Astrocyte of the cerebellum (primary cell): ENCODE measurements at places on chromosomes 16 and 17.

DNA sequence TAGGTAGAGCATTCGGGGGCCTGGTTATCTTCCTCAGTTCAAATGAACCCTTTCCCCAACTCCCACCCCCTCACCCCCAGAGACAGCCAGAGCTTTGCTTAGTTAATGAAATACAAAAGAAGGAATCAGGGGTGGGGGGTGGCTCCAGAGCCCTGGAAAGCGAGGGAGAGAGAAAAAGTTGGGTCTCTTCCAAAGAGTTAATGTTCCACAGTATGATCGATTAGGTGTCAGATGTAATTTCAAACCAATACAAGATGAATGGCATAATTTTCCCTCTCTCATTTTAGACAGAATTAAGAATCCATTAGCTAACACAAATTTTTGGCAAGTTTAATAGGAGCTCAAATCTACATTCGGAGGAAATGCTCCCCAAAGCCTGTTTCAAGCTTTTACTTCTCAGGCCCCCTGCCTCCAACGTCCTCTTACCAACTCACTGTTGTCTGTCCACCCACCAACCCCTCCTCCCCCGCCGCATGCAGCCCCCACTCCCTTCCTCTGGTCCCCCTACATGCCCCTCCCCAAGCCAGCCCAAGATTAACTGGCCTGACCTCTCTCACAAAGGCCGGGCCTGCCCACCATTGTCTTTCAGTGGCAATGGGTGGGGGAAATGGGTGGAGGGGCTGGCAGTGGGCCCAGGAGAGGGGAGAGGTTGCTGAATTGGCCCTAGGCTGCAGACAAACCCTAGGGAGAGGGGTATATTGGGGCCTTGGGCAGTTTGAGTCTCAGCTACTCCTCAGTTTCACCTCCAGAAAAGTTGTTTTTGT is 28.2 kb downstream of the NEUROD2 start:
- DNase-seq: no peak

DNA sequence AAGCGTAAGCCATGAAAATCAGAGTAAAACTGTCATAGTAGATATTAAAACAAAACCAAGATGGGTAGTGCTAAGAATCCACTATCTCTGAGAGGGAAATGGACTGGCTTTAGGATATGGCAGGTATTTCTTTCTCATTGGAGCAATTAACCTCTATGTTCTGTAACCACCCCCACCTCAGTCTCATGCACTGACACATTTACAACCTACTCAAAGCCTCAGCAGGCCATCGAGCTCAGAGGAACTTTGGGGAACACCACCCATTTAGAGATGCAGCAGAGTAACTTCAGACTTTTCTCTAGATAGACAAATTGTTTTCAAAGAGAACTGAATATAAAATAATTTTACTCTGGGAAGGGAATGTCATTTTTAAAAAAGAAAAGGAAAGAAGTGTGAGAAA is 615.8 kb upstream of the ZFHX3 start:
- no peak for DNase-seq

- no peak for DNase-seq
Observed at GRCh38 chr17:40884708-40885512, at the start of gene KRT20. Gene KRT20 (minus strand): TSS chr17:40885242. CDS start chr17:40885185, 57 bp downstream.

- DNase-seq: no peak
Observed at GRCh38 chr16:29958756-29959155, 3.1 kb upstream of the TMEM219 start.

DNA sequence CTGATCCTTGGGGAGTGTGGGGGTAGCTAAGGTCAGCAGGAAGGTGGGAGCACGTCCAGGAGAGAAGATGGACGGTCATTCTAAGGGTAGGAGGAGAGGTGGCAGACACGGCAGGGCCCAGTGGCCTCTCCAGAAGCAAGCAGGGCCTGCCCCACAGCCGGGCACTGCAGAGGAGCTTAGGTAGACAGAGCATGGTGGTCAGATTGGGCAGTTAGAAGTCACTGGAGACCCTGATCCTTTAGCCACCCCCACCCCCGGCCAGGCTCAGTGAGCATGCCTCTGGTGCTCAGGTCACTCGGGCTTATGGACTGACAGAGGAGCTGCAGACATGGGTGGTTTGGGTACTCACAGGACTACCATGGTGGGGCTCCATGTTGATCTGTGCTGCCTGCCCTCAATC is 26.3 kb downstream of the NLRP1 start:
- no peak for DNase-seq

DNA sequence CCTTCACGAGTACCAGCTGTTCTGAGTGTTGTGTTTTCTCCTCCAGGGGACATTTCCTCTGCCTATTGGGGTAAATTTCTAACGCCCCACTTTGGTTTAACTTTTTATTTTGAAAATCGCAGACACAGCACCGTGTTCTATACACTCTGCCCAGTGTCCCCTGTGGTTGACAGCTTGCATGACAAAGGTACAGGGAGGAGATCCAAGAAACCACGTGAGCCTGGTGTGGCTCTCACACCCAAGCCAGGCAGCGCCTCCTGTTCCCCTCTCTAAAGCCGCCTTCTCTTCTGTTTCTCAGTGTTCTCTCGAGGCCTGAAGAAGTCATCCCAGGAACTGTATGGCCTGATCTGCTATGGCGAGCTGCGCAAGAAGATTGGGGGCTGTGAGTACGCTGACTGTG is 25.4 kb downstream of the CRAMP1 start:
- DNase-seq: no peak

GRCh38 chr16:17509194-17509593 is 38.4 kb upstream of the XYLT1 start:
- peak; percentile 22 for DNase-seq

DNA sequence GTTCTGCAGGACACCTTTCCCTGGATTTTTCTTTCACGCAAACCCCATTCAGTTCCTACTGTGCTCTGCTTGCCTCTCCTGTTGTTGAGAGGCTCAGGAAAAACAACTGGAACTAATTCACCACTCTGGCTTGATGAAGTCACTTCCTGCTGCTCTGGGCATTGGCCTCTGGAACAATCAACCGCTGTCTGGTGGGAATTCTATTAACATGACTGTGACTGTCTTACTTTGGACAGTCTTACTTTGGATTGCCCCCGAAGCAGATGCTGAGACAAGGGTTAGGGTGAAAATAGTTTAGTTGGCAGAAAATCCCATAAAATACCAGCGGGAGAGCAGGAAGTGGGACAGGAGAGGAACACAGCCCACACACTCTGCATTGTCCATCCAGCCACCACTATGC is 90.0 kb upstream of the HSBP1 start:
- DNase-seq: peak; percentile 61

DNA sequence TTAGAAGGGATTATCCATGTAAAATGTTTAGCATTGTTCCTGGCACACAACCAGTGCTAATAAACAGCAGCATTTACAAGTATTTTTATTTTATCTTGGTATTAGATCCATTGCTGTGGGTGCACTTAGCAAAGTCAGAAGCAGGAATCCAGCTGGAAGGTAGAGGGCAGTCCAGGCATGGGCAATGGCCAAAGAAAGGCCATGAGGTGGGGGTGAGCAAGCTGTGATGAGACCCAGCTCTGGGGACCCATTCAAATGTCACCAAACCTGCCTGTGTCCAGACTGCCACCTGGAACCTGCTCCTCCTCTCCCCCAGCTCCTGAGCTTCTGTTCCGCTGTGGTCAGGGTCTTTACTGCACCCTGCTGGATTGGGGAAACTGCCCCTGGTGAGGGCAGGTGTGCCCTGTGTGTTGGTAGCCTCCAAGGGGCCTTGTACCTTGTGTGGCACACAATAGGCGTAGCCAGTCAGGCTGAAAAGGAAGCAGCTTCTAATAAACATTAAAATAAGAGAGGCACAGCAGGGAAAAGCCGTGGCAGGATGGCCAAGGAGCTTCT is 118.0 kb upstream of the CRHR1 start:
- no peak for DNase-seq

GRCh38 chr17:70040336-70040735 is 34.7 kb upstream of the KCNJ16 start:
- DNase-seq: no peak

DNA sequence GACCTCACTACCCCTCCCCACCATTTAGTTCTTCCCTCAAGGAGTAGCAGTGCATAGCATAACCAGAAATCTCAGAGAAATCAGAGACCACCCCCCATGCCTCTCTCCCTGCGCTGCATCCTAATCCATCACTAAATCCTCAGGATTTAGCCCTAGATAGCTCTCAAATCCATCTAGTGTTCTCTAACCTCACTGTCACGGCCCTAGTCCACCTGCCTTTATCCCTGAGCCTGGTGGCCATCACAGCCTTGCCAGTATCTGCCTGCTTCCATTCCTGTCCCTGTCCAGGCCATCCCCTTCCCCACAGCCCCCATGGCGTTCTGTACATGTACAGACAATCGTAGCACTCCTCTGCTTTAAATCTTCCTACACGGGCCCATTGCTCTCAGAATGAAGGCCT is 19.1 kb downstream of the CBLN1 start:
- no peak for DNase-seq

GRCh38 chr17:50758524-50758923 is 8.8 kb downstream of the ANKRD40CL start:
- no peak for DNase-seq

DNA sequence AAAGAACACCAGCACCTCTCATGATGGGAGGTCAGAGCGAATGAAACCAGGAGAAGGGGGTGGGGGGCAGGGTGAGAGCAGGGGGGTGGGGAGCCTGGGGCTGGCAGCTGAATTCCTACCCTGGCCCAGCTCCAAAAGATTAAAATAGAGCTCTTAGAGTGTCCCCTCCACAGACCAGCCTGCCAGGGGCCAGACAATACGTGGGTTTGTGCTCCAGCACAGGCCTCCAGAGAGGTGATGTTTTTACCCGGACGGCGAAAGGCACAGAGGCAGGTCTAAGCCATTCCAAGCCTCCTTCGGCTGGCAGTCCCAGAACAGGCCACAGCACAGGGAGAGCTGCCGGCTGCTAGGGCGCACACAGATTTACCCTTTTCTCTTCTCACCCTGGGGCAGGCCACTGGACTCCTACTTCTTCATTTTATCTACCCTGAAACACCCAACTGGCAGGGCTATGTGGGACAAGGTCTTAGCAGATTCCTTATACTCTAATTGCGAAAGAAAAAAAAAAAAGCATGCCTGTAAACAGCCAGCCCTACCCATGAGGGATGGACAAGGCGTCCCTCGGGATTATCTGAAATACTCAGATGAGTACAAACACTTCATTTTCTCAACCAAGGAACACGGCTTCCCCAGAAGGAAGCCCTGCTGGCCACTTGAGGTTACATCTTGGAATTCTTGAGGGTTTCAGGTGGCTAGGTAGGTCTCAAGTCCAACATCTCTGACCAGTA is 71.9 kb upstream of the NOG start:
- DNase-seq: no peak

GRCh38 chr16:83968306-83968851 is 335 bp downstream of the NECAB2 start:
- no peak for DNase-seq

- DNase-seq: no peak
Observed at GRCh38 chr17:59266745-59267144, 46.4 kb downstream of the GDPD1 start.

- DNase-seq: no peak
Observed at GRCh38 chr17:52837492-52837891, 679.0 kb upstream of the CA10 start.

DNA sequence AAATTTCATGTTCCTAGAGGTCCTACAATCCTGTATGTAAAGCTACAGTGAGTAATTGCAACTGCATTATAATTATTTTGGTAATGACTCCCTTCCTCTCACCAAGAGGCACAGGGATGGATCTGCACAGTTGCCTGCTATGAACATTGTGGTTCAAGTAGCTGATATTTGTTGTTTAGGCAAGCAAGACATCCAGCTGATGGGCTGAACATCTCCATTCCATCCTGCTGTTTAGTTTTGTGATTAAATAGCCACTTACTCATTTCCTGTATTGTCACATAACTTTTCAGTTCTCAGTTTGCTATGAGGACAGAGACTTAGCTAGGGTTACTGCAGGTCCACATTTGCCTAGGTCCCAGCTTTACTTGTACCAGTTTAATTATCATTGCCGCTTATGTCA is 181.2 kb upstream of the TBX2 start:
- DNase-seq: no peak

DNA sequence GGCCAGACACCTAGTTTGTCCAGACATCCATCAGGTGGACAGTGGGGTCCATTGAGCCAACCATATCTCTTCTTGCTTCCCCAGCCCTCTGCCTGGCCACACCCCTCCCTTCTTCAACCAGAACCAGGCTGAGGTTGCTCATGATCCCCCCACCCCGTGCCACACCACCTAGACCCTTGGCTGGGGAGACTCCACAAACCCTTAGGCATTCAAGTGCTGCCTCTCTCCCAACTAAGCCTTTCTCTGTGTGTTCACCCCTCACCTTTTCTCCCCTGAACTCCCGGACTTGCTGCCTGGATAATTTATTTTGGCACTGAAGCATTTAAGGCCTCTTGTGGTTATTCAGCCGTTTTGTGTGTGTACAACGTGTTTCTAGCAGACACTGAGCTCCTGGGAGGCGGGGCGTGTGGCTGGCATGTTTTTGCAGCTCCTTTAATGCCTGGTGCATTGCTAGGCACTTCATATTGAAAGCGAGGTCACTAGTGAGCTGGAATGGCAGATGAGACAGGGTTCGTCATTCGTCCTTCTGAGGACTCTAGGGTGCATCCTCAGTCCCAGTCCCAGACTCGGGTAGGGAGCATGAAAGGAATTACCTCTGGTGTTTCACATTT is 28.7 kb downstream of the CACNA1G start:
- no peak for DNase-seq

DNA sequence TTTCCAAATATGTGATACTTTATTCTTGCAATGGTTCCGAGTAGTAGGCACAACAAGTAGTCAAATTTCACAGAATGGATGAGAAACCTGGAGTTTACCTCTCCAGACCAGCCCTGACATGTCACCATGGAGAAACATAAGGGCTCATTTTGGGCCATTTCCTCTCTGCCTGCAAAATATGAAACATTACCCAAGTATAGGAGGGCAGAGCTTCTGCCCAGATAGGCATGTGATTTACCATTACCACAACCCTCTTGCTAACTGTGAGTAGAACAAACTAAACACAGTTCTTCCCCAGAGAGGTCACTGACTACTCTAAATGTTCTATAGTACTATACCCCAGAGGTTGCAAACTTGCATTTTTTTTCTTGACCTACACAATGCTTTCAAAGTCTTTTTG is 15.7 kb upstream of the KPNB1 start:
- DNase-seq: no peak

GRCh38 chr16:89410322-89410721 is 80.0 kb downstream of the ANKRD11 start:
- no peak for DNase-seq

GRCh38 chr17:74687886-74688285 is 24.8 kb downstream of the CD300LF start:
- DNase-seq: no peak

GRCh38 chr16:78485188-78485916 is 385.9 kb downstream of the WWOX start:
- no peak for DNase-seq

GRCh38 chr16:10968498-10968897 is 24.1 kb downstream of the CLEC16A start:
- no peak for DNase-seq

- no peak for DNase-seq
Observed at GRCh38 chr17:40311575-40311974, 2.6 kb downstream of the RARA start.
